ENCODE measurements at places on chromosomes 11 and 22.

DNA sequence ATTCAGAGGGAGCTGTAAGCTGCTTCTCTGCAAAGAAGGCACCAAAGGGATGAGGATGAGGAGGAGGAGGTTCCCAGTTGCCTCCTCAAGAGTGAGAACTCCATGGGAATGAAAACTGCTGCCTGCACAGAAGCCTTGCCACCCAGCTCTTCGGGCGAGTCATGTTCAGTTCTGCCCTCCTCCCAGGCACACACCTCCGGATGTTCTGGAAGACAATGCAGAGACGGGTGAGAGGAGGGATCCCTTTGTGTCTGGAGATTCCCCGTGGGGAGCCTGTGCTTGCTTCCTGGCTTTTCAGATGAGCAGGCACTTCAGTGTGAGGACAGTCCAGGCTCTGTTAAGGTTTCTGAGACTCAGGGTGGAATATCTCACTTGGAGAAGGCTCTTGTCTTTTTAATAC lies 295.6 kb downstream of the DDX10 start:
- DNase-seq = no peak

DNA sequence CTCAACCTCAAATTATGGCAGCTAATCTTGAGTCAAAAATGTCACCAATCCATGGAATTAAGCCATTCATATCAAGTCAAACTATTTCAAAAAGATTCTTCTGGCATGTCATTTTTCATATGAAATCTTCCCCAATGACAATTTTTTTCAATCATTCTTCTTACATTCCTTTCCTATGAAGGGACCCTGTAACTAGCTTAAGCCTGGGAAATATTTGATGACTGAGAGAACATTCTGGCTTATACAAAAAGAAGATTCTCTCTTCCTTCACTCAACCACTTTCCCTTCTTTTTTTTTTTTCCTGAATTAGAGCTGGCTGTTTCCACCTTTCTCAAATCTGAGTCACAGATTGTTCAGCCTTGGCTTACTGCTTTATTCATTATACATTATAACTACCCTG lies 903.7 kb downstream of the FAM181B start:
- DNase-seq = no peak

DNA sequence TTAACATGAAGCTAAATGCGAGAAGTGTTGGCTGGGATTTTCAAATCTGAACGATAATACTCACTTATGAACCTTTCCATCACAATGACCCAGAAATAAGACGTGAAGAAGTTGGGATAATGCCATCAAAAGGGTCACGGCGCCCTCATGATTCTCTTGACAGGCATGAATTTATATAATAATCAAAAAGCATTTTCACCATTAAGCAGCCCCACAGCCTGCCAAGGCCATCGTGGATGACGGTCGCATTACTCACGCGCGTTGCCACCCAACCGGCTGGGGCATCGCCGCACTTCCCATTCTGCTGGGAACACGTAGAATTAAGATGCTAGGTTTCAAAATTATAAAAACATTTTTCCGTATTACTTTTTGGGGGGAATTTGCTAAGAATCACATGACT lies 18.9 kb upstream of the GAL start:
- DNase-seq = no peak

DNA sequence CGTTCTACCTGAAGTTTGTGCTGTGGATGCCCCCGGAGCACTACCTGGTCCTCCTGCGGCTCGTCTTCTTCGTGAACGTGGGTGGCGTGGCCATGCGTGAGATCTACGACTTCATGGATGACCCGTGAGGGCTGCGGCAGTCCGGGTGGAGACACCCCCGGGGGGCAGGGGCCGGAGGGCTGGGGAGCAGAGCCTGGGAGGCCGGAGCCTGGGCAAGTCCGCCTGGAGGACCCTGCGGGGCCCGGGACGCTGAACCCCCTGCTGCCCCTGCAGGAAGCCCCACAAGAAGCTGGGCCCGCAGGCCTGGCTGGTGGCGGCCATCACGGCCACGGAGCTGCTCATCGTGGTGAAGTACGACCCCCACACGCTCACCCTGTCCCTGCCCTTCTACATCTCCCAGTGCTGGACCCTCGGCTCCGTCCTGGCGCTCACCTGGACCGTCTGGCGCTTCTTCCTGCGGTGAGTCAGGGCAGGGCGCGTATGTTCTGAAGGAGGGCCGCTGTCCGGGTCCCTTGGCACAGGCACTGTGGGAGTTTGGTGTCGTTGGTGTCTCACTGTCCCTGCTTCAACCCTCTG lies 17.3 kb downstream of the RNH1 start:
- DNase-seq = no peak

DNA sequence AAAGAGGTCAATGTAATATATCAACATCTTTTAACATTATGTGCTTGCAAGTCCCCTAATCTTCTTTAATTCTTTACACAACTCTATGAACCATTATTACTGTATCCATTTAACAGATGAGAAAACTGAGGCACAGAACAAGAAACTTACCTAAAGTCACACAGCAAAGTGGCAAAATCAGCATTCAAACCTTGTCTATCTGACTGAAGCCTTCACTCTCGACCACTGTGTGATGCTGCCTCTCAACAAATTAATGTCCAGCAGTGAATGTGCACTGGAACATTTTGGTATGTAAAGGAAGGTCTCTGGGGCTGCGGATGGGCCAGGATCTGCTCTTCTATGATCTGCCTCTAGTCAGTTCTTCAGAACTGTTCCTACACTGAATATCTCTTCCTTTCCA lies 42.1 kb downstream of the PRCP start:
- no peak for DNase-seq

- DNase-seq = no peak
Observed at GRCh38 chr11:6298605-6299004, 21.7 kb downstream of the CAVIN3 start.

GRCh38 chr11:74701351-74701750 lies 29.9 kb downstream of the CHRDL2 start:
- DNase-seq = no peak

GRCh38 chr11:69811431-69811830 lies 7.8 kb downstream of the FGF3 start:
- DNase-seq = no peak

DNA sequence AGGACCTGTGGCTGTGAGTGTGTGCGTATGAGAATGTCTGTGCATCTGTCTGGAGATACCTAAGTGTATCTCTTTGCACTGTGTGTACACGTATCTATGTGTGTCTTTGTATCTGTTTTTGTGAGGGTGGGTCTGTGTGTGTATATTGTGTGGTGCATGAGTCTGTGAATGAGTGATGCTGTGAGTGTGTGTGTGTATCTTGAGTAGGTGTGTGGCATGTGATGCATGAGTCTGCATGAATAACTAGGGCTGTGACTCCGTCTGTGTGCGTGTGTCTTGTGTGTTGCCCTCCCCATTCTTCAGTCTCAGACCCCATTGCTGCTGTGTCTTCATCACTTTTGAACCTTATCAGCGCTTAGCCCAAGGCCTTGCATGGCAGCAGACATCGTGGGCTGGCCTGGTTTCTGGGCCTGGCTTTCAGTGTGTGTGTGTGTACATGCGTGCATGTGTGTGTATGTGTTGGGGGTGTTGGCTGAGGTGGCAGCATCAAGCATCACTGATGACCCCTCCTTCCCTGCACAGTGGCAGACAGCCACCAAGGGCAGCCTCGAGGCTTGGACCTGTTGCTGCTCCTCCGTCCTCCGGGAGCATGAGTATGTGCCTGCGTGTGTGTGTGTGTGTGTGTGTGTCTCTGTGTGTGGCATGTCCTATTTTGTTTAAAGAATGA lies 1.4 kb downstream of the SGSM1 start:
- no peak for DNase-seq

DNA sequence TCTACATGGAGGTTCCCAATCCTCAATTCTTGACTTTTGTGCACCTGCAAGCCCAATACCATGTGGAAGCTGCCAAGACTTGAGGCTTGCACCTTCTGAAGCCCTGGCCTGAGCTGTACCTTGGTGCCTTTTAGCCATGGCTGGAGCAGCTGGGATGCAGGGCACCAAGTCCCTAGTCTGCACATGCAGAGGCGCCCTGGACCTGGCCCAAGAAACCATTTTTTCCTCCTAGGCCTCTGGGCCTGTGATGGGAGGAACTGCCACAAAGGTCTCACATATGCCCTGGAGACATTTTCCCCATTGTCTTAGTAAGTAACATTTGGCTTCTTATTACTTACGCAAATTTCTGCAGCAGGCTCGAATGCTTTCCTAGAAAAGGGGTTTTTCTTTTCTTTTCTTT lies 431.9 kb upstream of the ANO5 start:
- no peak for DNase-seq

- no peak for DNase-seq
Observed at GRCh38 chr11:125372088-125372487, 124.0 kb downstream of the FEZ1 start.

DNA sequence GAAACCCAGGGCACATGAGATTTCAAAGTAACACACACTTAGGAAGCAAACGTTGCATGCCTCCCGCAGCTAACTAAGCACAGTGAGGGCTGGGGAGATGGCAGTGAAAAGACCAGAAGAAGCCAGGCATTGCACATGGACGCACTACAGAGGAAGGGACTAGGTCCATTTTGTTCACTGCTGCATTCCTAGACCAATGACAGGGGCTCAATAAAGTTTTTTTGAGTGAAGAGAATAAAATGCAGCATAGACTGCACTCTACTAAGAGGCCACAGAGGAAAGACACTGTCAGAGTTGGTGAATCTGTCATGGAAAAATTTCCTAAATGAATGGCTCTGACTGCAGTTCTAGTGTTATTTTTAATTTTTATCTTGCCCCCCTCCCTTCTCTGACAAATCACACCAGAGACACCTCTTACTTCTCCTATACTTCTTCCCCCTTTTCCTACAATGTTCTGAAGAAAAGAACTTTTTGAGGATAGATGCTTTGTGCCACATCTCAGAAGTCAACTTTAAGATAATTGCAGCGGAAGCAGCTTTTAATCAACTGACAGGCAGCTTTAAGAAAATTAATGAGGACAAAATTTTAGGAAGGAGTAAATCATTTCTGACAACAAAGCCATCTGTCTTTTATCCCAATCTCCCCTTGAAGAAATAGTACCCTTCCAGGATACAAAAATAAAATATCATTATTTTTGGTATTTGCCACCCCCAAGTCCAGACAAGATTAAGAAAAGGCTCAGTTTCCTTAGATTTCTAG lies 34.8 kb upstream of the CHRM4 start:
- DNase-seq = no peak

- no peak for DNase-seq
Observed at GRCh38 chr22:47395481-47395880, 633.0 kb downstream of the TBC1D22A start.

DNA sequence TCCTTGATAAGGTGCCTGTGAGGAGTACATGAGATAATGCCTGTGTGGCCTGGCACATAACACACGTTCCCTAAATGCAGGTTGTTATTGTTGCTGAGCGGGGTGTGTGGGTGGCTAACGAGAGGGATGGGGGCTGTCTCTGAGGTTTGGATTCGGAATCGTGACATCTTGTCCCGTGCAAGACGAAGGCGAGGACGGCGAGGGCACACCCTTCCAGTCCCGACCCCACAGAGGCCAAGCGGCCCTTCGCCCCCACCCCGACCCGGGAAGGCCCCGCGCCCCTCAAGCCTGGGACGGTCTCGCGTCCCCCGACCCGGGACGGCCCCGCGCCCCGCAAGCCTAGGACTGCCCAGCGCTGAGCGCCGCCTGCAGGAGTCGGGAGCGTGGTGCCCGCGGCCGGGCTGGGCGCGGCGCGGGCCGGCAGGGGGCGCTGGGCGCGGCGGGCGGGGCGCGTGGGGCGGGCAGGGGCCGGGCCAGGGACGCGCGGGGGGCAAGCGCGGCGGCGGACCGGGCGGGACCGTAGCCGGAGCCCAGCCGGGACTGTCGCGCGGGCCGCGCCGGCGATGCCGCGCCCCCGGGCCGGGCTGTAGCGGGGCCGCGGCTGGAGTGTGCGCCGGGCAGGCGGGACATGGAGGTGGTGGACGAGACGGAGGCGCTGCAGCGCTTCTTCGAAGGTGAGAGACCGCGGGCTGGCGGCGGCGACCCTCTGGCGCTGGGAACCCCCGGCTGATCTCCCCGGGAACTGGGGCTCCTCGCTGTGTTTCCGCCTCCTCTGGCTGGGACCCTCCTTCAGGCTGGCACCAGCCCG lies at the start of gene MYRF:
Gene MYRF (plus strand): TSS at position 520 of the 808 bp plus-strand sequence. CDS start 109 bp downstream, at position 629.
- DNase-seq = peak; percentile 9

DNA sequence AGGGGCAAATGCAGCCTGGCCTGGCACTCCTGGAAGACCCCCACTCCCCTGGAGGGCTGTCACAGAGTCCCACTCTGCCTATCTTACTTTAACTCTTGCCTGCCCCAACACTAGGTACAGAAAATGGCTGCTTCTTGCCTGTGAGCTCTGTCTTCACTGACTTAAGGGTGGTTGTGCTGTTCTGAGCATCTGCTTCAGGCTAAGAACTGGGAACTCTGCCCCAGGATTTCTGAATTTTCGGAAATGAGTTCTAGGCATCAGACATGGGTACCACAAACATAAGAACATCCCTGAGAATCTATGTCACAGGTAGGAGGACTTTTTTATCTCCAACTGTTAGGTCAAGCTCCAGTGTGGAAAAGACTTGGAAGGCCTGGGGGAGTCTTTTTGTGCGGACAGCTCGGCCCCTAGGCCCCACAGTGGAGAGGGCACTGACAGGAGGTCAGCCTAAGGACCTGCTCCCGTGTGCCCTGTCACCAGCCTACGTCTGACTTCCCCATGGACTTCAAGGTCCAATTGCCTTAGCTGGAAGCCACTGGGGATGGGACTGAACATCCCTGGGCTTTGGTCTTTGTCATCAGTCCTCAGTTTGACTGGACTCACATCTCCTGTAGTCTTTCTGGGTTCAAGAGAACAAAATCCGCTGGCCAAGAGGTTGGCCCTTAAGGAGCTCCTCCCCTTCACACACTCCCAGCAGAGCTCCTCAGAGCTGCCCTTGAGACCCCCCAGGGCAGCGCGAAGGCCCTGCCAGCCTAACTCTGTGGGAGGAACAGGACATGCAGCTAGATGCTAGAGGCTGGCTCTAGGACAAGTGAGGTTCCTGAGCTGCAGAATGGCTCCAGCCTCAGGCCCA lies 31.9 kb downstream of the PPP2R1B start:
- DNase-seq = no peak

DNA sequence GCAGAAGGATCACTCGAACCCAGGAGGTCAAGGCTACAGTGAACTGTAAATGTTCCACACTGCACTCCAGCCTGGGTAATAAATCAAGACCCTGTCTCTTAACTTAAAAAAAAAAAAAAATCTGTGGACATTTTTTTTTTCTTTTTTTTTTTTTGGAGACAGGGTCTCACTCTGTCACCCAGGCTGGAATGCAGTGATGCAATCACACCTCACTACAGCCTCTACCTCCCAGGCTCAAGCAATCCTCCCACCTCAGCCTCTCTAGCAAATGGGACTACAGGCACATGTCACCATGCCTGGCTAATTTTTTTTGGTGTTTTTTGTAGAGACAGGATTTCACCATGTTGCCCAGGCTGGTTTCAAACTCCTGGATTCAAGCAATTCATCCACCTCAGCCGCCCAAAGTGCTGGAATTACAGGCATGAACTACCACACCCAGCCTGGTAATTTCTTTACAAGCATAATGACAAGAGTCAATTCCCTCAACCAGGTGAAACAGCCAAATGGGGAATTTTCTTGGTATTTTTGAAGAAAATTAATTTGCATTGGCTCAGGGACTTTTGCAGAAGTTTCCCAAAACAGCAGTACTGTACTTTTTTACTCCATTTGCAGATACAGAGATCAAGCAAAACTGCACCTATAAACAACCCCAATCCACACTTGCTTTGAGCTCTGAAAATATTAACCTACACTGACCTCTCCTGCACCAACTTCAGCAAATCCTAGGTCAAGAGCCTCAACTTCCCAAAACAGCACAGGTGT lies 44.0 kb downstream of the MRTFA start:
- no peak for DNase-seq

- no peak for DNase-seq
Observed at GRCh38 chr11:127471662-127472061, 471.1 kb upstream of the KIRREL3 start.

GRCh38 chr11:128086794-128087193 lies 500.6 kb downstream of the ETS1 start:
- DNase-seq = no peak

- no peak for DNase-seq
Observed at GRCh38 chr11:76361776-76362175, 19.2 kb downstream of the THAP12 start.

All from stimulated activated CD4-positive, alpha-beta T cell treated with anti-CD3 and anti-CD28 coated beads, Interleukin-12 subunit alpha, Interleukin-12 subunit beta, amount 100 ng/mL, for 24 hours (primary cell).